ENCODE measurements at places on chromosomes 13 and 19. TPM values are rescaled to one million over a fixed set of nuclear protein-coding genes. Genes with fewer than 3 reads are reported as not detected.

Gene STRN4
- total RNA-seq, result 66.5 TPM

Gene ZBTB32
- not detected for total RNA-seq

DNA sequence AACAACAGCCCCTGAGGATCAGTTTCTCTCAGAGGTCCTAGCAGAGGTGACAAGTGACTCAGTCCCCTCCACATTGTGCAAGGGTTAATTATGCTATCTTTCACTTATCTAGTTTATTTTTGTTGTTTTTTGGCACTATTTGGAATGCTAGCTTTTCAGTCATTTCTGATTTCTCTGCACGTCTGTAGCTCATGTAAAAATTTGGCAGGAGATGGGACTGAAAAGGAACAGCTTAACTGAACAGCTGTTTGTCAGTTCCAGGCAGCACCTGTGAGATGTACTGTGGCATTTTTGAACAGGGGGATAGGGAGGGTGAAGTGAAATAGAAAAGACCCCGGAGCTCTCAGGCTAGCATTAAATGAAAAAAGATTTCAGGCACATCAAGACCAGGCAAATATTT lies 313.5 kb downstream of the SUCLA2 start:
- DNase-seq, result no peak

Gene ZNF556
- total RNA-seq, result 0.32 TPM

GRCh38 chr13:105952233-105952972 lies 583.1 kb downstream of the EFNB2 start:
- no peak for DNase-seq

DNA sequence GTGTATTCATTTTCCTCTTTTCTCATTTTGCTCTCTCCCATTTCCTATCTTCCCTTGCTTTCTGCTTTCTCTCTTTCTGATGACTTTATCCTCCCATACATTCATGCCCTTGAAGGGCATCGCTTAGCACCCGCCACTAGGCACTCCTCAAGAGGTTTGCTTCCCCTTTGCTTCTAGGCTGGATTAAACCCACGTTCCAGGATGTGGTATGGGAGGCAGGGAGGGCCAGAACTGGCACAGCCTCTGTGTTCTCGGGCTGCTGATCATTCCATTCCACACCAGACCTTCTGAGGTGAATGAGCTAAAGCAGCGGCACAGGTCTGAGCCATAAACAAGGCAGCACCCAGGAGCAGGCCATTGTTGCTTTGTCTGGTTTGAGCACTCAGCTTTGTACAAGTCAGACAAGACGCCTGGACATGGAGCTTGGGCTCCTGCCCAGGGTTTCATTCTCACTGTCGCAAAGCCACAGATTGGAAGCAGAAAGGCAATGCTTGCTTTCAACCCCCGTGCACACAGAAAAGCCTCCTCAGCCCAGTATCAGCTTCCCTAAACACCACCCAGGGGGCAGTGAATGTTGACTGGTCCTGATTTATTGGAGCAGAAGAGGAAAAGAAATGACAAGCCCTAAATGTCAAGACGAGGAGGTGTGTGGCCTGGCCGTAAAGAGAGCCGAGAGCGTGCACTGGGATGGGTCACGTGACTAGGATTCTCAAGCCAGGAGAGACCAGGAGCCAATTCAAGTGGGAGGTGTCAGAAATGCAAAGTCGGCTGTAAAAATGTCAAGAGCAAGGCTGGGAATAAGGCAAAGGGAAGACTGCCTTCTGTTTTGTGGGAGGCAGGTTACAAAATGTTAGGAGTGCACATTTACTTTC lies 218.0 kb upstream of the SERP2 start:
- peak; percentile 84 for DNase-seq

Gene ONECUT3
- total RNA-seq, result not detected

DNA sequence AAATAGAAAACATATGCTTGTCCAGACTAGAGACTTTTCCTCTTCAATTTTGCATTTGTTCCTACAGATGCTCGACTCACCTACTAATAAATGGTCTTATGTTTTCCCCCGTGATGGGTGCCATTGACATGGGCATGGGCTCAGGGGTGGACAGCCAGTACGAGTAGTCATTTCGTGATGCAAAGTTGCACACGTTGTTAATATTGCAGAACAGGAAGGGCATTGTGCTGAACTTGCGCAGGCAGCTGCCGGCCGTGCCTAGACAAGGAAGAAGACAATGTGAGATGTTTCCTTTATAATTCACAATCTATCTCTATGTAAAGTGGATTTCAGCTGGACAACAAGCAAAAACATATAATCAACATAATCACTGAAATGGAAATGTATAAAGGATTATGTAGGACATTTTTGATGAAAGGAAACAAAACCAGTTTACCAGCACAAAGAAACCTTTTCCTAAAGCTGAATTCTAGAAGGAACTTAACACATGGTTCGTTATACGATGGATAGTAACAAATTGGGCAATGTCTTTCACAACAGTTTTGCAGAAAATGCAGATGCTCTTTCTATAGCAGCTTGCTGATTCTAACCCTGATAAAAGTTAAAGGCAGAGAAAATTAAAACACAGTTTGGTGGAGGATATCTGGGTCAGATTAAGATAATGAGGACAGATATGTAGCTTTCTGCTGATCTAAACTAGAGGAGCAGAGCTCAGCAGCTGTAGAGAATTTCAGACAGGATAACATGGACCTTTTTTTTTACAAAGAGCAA lies 145.7 kb downstream of the COL4A1 start:
- DNase-seq, result peak; percentile 71

DNA sequence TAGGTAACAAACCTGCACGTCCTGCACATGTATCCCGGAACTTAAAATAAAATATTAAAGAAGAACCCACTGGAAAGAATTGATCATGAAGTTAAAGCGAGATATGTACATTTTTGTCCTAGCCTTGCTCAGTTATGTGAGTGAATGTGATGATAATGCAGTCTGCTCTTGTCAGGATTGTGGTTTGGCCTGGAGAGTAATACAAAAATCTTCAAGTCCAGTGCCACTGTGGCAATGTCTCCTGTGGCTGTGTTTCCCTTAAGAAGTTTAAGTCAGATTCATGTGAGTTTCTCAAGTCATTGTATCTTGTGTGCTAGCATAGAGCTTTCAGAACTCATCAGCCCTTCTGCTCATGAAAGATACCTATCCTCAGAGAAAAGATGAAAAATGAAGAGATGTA lies 18.0 kb upstream of the ITGBL1 start:
- DNase-seq, result no peak

DNA sequence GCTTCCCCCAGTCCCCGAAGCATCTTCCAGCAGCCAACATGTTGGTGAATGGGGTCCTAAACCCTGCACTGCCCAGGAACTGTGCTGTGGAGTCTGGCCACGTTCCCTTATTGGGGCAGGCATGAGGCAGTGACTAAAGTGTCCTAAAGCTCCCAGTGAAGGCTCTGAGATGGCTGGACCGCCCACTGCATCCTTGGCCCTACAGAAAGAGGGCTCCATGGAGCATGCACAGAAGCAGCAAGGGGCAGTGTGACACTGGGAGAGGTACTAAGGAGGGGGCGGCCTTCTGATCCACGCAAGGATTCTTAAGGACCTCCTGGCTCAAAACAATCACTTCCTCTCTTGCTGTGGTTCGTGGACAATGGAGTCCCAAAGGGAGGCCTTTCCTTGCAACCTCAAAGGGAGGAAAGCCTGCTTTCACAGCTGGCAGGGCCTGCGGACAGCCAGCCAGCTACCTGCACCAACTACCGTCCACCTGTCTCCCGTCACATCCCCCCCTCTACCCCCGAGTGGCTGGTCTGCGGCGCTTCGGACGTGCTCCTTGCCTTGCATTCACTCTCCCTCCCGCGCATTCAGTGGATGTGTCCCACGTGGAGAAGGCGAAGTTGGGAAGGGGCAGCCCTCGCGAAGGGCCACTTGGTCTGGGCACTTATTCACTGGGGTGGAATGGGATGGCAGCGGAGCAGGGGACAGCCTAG lies 63.9 kb upstream of the STARD13 start:
- DNase-seq, result peak; percentile 28

DNA sequence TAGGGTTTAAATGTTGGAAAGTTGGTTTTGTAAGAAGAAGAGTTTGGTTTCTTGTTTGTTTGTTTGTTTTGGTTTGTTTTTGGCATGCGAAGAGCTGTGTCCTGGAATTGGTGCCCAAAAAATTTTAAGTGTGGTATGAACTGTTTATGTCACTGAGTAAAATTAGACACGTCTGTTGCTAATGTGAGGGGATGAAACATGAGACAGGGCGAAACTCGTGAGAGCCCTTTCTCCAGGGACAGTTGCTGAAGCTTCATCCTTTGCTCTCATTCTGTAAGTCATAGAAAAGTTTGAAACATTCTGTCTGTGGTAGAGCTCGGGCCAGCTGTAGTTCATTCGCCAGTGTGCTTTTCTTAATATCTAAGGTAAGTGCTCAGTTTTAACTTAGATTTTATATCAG lies at the start of gene SGCG:
SGCG (plus strand) TSS at position 269 of the 400 bp plus-strand sequence. CDS start 22,716 bp downstream, outside the sequence.
- DNase-seq, result no peak

Gene FSD1
- 8.6 TPM for total RNA-seq

- no peak for DNase-seq
Observed at GRCh38 chr13:97492257-97492656, 58.3 kb downstream of the RAP2A start.

Gene KCNN4
- not detected for total RNA-seq

Gene KLK3
- not detected for total RNA-seq

GRCh38 chr19:49807058-49807903 lies 5.8 kb downstream of the FUZ start:
- DNase-seq, result no peak

Gene BRCA2
- total RNA-seq, result 10.4 TPM

Gene CYP4F2
- not detected for total RNA-seq

GRCh38 chr13:38417727-38418126 lies 68.1 kb downstream of the UFM1 start:
- DNase-seq, result peak; percentile 34

DNA sequence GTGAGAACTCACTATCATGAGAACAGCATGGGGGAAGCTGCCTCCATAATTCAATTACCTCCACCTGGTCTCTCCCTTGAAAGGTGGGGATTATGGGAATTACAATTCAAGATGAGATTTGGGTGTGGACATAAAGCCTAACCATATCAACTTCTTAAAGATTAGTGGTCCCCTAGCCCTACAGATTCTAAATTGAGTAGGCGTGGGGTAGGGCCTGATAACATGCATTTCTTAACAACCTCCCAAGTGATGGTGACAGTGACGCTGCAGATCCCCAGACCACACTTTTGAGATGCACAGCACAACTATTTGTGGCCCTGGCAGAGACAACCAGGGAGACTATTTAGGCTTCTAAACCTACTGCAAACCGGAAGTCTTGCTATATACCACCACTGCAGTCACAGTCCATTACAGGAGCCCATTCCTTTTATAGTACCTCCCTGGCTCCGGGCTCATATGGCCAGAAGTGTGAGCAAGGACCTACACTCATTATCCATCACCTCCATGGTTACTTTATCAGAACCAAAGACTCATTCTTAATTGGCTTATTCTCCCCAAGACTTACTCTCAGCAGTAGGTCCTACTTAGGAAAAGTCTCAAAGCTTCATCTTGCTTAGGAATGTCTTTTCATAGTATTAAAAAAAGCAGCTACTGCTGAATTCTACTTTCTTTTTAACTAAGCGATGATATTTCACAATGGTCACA lies 2.1 kb upstream of the DPY19L3 start:
- DNase-seq, result no peak

DNA sequence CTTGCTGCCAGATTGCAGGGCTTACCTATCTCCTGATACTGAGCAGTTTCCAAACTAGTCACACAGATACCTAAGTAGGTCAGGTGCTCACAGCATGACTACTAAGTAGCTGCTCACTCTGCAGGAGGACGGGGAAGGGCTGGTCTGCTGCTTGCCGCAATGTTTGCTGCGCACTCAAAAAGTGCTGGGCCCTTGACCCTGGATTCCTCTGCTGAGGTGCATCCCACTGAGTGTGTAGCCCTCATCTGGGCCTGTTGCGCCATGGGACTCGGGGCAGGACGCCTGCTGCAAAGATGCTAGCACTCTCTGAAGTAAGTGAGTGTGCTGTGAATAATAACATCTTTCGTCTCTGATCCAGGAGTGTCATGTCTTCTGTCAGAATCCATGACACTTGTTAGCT lies 59.2 kb upstream of the MEDAG start:
- no peak for DNase-seq

GRCh38 chr19:16702123-16702522 lies 17.5 kb upstream of the NWD1 start:
- DNase-seq, result peak; percentile 49

Gene NCR1
- not detected for total RNA-seq

Gene CEACAM5
- total RNA-seq, result not detected

DNA sequence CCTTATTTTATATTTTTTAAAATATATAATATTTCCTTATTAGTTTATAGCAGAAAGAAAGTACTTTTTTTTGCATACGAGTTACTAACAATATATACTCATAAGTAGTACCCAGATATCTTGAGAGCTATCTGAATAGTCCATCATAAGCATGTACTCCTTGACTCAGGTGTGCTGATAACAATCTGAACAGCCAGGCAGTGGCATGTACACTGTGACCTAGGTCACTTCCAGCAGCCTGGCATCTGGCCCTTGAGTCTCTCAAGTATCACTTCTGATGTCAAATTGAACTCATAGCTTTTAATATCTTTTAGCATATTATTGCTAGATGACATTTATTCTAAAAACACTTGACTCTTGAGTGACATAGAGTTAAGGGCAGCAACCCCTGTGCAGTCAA lies 1576.7 kb downstream of the SLITRK1 start:
- no peak for DNase-seq

Gene CHST8
- not detected for total RNA-seq

GRCh38 chr19:38043649-38044144 lies 136.7 kb downstream of the SIPA1L3 start:
- no peak for DNase-seq

GRCh38 chr13:44110091-44110621 lies 230.5 kb downstream of the LACC1 start:
- no peak for DNase-seq

DNA sequence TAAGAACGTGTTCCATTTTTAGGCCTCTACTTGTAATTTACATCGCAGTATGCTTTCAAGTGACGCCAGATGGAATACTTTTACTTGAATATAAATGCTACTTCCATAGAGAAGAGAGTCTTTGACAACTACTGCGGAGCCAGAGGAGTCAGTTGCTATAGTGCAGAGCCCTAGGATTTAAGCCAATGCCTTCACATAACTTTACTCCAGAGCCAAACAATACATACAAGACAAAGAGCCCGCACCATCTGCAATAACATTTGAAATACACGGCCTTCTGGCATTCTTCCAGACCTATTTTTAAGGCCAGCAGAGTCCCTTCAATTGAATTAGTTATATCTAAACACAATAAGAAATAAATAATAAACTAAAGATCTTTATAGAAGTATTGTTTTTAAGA lies 59.4 kb downstream of the XPO4 start:
- DNase-seq, result no peak

Gene HCST
- total RNA-seq, result 0.64 TPM

Measured in fibroblast of villous mesenchyme (primary cell).